ENCODE measurements at places on chromosomes 2 and 18.
A peak's percentile ranks its signal among the peaks of the same experiment; 100 is the strongest.

- no peak for DNase-seq
Observed at GRCh38 chr18:36732264-36732663, 96.5 kb downstream of the TPGS2 start.

DNA sequence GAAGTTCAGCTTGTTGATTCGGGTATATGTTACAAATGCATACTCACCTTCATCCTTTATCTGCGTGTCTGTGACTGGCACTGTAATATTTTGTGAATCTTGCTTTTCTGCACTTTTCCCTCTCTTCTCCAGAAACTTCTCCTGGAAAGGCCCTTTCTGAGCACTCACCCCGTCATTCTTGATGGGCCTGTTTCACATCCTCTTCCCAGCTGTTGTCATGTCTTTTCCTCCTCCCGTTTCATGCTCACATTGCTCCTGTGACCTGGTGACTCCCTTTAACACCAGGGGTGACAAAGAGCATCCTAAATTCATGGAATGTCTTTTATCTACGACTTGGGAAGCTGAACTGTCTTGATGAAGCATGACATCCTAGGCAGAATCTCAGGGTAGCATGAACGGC lies 65.8 kb downstream of the CD8B2 start:
- no peak for DNase-seq

DNA sequence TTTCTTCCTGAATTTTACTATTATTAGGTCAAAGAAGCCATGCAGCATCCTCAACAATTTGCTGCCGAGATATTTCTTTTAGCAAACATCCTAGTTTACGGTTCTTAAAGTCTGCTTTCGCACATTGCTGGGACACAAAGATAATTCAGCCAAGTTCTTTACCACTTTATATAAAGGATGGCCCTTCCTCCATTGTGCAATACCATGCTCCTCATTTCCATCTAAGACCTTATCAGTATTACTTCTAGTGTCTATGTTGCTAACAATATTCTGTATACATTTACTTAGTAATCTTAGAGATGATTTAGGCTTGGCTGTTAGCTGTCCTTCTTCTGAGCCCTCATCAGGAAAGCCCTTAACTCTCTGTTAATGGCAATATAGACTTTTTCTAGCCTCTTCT lies 8.0 kb upstream of the REG1A start:
- DNase-seq, result no peak

- no peak for DNase-seq
Observed at GRCh38 chr2:96872591-96873349, 2.9 kb upstream of the SEMA4C start.

- DNase-seq, result no peak
Observed at GRCh38 chr18:6069103-6069502, 173.8 kb upstream of the TMEM200C start.

DNA sequence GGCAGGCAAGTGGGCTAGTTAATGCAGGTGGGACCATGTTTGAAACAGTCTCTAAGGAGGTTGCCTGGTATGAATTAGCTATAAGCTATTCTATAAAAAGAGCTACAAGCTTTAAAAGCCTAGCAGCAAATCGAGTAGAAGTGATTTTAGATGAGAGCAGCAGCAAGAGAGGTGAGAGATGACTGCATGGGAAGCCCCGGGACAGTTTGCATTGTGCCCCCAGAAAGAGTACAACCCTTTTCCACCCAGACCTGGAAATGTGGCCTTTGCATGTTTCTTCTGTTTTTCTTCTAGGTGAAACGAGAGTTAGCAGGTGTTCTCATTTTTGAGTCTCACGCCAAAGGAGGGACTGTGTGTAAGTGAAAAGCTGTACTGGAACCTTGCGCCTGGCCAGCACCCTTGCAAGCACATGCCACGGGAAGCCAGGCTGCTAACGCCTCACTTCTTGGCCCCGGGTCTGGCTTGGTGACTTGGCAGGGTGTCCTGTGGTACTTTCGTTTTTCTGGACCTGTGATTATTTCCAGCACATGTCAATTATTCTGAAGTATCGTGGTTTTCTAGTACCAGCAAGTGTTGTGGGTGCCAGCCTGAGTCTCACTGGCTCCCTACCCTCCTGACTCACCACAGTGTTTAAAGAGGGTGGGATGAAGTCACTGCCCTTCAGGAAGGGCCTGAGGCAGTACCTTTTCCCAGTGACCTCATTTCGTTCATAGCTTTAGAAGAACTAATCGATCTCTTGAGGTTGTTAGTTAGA lies 90.3 kb upstream of the MAP3K20 start:
- DNase-seq, result no peak

GRCh38 chr2:147293991-147294824 lies 550.6 kb upstream of the ACVR2A start:
- no peak for DNase-seq

DNA sequence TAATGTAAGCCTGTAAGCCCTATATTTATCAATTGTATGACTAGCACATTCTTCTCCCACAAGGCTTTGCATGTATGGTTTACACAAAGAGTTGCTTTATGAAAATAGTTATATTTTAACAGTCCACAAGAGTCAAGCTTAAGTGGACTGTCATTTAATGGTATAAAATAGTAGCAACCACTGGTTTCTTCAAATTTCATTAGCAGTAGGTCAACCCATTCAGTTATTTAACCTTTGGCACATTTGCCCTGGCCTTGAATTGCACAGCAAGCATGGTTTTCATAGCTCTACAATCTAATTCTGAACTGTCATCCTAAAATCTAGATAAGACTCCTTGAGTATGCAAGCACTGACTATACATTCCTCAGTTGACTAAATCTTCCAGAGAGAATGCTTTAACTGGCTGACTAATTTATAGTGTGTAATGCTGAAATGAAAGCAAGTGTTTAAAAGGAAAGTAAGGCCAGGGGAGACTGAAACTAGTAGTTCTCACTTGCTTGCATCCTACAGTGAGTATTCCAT lies 1.8 kb downstream of the DPP4 start:
- no peak for DNase-seq

DNA sequence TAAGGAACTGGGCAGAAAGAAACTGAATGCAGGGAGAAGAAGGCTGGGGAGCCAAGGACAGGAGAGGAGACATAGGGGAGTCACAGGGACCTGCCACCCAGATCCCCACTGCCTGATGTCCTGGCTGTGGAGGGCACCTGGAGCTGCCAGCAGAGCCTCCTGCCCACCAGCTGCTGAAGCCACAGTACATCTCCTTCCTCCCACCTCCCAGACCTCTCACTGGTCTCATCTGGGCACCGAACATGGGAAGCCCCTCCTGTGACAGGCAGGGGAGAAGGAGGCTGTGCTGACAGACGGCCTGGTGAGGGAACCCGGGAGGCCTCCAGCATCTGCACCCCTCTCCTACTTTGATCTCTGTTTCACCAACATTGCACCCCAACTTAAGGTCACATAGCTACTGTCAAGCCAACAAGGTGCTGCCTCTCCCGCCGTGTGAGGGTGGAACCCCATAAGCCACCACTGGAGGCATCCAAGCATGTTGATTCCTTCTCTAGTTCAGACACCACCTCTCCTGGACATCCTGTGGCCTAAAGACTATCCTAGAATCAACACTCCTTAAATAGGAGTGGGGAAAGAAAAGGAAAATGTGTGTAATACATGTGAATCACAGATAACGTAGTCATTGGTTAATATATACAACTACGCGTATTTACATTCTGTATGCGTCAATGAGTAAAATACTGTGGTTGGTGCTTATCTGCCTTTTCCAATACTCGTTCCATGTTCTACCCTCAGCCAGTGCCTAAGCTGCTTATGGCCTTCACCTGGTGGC lies 3.5 kb upstream of the RNPEPL1 start:
- no peak for DNase-seq

GRCh38 chr2:237691908-237692600 lies 64.7 kb downstream of the LRRFIP1 start:
- DNase-seq, result peak; percentile 85

DNA sequence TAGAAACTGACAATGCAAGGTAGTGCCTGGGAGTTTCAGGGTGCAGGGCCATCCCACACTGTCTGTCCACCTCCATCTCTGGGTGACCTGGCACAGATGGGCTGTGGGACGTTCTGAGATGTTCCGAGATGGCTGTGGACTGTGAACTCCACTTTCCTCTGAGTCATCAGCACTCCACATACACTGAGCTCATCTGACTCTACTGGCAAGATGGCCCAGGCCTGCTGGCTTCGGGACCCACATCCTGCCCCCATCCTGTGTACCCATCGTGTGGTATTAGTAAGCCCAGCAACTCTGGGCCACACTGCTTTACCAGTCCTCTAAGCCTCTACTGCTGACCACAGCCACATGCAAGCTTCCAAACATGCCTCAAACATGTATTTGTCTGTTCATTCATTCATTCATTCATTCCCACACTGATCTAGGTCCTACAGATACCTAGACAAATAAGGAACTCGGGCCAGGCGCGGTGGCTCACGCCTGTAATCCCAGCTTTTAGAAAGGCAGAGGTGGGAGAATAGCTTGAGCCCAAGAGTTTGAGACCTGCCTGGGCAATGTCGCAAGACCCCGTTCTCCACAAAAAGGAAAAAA lies 124.8 kb upstream of the CXCR4 start:
- DNase-seq, result no peak

DNA sequence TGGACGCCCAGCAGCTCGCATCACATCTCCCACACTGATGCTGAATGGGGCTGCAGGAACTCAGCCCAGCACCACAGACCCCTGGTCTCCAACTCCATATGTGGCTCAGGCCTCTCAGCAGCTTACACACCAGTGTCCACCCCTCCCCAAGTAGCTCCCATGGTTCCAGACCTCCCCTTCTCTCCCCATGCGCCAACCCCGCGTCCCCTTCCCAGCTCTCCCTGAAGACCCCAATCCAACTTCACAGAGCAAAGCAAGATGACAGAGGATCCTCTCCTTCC lies 188.9 kb downstream of the SH3BP4 start:
- no peak for DNase-seq

DNA sequence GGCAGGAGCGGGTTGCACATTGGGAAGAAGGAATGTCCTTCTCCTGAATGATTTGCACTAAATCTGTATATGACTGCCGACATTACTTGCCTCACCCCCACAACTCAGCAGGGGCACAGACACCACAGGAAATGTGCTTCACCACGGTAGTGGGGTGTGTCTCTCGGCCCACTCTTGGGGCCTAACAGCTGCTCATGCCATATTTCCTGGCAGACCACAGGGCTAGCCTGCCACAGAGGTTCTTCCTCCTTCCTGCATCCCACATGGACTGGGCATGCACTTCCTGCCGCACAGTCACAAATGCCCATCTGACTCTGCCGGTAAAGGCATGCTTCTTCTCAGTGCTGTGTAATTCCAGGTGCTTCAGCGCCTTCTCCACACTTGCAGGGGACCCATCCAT lies 10.3 kb upstream of the PAPOLG start:
- no peak for DNase-seq

- DNase-seq, result no peak
Observed at GRCh38 chr2:10269291-10269690, 33.4 kb upstream of the HPCAL1 start.

- DNase-seq, result no peak
Observed at GRCh38 chr2:42249284-42249683, 80.1 kb downstream of the EML4 start.

- no peak for DNase-seq
Observed at GRCh38 chr18:926946-927345, 22.3 kb downstream of the ADCYAP1 start.

DNA sequence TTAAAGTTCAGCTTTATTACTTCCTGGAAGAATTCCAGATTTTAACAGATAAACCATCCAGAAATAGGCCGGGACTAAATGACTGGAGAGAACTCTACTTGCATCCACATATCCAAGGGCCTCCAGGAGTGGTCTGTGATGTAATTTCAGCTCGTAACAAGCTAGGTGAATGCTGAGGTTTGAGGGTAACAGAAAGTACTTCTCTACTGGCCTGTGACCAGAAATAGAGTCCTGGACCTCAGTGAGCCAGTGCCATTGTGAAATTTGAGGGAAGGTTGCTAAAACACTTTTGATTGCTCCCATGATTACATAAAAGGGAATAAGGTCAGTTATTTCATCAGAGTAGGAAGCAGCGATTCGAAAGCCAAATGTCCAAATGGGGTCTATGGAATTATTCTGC lies 158.1 kb downstream of the DOCK10 start:
- DNase-seq, result no peak

GRCh38 chr2:120820953-120821279 lies 85.2 kb downstream of the GLI2 start:
- no peak for DNase-seq

- no peak for DNase-seq
Observed at GRCh38 chr2:24342110-24342910, 18.0 kb downstream of the ITSN2 start.

DNA sequence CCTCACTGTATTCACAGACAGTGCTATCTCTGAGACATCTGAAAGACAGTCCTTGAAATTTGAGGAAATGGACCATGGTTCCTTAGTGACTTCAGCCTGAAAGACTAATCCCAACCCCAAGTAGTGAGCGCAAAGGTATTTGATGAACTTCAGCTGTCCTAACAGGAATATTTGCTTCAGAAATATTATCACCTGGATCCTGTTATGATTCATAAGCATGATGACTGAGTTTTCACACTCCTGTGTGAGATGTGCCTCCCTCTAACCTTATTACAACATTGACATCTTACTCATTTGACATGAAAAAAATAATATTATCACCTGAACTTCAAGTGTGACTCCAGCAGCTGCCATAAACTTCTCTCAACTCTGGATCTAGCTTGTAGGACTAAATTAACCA lies 11.6 kb upstream of the MRPL19 start:
- no peak for DNase-seq

DNA sequence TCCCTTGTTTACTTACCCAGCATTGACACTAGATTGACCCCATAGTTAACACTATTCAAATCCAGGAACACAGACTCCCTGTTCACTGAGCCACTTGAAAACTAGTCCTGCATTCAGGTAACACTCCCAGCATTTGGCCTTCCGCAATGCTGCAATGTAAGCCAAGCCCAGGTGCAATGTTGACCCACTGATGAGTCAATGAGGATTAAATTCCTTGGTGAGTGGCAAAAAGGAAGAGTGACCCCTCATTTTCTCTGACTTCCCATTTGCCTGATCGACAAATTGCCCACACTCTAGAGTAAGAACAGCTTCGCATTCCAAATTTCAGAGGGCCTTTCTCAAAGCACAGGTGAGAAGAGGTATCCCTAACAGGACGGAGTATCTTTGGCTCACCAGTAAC lies 251.9 kb downstream of the FBXO15 start:
- DNase-seq, result no peak

DNA sequence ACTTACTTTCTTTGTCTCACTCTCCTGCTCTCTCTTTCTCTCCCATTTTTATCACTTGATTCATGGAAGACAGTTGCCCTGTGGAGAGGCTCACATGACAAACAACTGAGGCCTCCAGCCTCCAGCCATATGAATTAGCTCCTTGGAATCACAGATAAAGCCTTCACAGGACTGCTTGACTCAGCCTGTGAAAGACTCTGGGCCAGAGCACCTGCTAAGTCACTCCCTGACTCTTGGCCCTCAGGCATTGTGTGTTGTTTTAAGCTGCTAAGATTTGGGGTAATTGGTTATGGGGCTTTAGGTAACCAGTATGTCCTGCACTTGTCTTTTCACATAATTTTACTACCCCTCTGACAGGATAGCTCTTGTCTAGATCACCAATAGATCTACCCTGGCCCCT lies 334.9 kb downstream of the SOX11 start:
- no peak for DNase-seq

- DNase-seq, result no peak
Observed at GRCh38 chr2:128325611-128326181, 7.0 kb upstream of the HS6ST1 start.

- no peak for DNase-seq
Observed at GRCh38 chr2:187500585-187501359, 52.7 kb upstream of the CALCRL start.

All from D721Med (cell line).